CD4-positive, alpha-beta T cell treated with Interleukin-6 at 100 ng/mL for 8 hours (primary cell): ENCODE measurements at places on chromosomes 6 and 20.

DNA sequence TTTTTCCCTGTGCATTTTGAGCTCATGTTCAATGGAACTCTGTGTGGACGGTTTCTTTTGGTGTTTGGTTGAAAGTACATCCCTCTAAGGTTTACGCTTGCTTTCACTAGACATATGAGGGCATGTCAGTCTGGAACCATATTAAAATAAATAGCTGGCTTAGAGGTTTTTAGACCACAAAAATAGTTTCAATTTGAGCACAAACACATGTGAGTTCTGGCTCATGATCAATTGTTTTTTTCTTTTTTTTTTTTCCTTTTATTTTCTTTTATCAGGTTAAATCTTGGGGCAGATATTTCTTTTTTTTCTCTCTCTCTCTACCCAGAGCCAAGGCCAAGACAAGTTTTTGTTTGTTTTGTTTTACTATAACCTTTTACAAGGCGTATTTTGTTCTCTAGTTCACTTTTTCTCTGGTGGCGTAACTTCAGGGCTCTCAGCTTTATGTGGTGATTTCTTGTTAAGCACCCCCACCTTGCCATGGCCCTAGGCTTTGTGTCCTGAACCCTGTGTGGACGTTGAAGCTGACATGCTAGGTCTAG, 92.9 kb downstream of the SHLD1 start:
- DNase-seq: no peak

- no peak for DNase-seq
Observed at GRCh38 chr6:91566467-91566866, 979.6 kb upstream of the MAP3K7 start.

- peak; percentile 22 for DNase-seq
Observed at GRCh38 chr20:37990571-37991151, 42.6 kb downstream of the TTI1 start.

DNA sequence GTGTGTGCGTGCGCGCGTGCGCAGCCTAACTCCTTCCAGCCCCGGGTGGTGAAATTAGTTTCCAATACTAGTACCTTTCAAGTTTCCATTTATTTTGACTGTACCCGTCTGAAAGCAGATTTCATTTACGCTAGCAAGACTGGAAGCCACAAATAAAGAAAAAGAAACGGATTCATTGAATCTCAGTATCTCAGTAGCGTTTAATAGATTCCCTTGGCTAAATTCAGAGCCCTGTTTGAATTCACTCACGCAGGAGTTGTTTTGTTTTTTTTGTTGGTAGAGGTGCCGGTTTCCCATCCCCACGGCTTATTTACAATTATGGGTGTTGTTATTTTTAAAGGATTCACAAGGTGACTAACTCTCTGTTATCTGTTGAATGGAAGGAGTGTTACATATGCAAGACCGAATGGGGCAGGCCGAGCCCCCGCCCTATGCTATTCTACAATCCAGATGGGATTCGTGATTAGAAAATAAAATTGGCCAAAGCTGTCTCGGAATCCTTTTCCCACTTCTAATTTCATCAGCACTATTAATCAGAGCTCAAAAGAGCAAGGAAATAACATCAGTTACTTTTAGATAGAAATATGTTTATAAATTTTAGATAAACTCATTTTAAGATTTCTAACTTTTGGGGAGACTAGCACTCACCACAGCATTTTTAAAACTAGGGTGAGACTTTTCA, 2.3 kb upstream of the INSM1 start:
- DNase-seq: no peak

DNA sequence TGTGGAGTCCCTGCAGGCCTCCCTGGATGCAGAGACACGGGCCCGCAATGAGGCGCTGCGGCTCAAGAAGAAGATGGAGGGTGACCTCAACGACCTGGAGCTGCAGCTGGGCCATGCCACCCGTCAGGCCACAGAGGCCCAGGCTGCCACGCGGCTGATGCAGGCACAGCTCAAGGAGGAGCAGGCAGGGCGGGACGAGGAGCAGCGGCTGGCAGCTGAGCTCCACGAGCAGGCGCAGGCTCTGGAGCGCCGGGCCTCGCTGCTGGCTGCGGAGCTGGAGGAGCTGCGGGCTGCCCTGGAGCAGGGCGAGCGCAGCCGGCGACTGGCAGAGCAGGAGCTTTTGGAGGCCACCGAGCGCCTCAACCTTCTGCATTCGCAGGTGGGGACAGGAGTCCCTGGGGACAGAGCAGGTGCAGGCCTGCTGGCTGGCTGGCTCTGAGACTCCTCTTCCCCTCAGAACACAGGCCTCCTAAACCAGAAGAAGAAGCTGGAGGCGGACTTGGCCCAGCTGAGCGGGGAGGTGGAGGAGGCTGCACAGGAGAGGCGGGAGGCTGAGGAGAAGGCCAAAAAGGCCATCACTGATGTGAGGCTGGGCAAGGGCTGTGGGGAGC, 44.7 kb downstream of the MYH7B start:
- DNase-seq: no peak

DNA sequence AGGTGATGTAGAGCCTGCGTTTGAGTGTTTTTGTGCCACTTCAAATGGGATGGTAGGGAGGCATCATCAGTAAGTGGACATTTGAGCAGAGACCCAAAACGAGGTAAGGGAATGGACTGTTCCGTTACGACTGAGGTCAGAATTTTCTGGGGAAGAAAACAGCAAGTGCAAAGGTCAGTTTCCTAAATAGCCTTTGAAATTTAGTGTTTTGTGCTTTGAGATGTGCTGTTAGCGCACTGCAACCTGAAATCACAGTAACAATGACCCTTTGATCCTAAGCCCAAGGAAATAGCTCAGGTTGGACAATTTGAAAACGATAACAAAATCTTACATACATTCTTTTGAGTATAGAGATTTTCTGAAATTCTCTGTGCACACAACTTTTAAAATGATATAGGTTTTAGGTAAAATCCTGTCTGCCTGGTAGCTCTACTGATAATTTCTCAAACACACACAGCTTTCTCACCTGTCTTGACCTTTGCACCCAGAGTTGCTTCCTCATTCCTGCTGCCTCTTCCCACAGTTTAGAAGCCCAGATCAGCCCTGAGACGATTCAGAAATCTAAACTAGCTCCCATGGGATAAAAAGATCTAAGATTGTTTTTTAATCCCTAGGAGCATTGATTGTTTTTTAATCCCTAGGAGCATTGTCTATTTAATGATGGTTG, 22.1 kb downstream of the DCBLD1 start:
- no peak for DNase-seq

DNA sequence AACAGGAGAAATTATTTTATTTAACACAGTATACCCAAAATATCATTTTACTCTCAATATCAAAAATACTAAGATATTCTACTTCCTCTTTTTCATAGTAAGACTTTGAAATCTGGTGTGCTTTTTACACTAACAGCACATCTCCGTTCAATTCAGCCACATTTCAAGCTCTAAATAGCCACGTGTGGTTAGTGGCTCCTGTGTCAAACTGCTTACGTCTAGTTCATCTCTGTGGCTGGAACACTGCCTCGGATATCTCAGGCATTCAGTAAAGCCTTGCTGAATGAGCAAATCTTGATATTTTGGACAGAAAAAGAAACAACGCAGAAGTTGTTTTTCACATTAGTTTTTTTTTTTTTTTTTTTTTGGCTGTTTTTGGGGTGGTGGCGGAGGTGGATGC, 136.1 kb downstream of the EYA4 start:
- DNase-seq: no peak

GRCh38 chr6:155039618-155040017, 44.5 kb downstream of the TIAM2 start:
- no peak for DNase-seq

DNA sequence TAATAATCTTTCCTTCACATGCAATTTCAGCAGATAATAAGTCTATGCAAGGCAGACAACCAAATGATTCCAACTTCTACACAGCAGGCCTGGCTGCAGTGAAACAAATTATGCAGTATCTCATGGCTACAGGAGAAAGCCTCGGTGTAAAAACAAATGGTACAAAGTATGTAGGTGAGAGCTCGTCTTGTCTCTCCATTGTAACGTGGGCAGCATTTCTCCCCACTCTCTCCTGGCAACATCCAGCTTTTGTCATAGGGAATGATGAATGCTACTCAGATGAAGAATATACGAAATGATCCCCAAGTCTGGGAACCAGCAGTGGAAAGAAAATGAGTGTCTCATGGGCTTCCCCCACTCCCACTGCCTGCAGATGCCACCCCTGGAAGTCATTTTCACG, 32.4 kb downstream of the FYN start:
- DNase-seq: no peak

GRCh38 chr20:62522748-62523396, 47.1 kb upstream of the GATA5 start:
- no peak for DNase-seq

DNA sequence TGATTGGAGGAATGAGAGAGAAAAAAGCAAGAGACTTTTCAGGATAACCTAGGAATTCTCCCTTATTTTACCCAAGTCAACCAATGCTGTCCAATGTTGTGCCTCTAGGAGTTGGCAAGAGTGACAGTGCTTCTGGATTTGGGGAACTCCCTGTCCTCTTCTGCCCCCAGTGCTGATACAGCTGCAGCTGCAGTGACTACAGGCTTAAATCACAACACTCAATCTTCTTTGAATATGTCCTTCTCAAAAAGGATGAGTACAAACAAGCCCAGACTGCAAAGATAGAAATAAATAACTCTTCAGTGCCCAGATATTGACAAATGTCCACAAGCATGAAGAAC, 141.0 kb upstream of the COL21A1 start:
- DNase-seq: no peak

DNA sequence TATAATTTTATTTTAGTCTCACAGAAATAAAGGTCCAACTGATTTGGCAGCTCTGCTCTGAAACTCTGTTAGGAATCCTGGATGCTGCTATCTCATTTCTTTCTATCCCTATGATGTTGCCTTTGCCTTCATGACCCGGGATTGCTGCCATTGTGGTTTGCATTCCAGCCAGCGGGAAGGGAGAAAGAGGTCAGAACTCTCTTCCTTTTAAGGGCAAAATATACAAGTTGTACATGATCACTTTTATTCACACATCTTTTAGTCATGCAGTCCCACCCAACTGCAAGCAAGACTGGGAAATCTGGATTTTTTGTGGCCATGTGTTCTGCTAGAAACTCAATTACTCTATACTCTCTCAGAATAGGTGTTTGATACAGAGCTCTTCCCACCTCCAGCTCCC, 263.1 kb upstream of the ZFP64 start:
- no peak for DNase-seq

DNA sequence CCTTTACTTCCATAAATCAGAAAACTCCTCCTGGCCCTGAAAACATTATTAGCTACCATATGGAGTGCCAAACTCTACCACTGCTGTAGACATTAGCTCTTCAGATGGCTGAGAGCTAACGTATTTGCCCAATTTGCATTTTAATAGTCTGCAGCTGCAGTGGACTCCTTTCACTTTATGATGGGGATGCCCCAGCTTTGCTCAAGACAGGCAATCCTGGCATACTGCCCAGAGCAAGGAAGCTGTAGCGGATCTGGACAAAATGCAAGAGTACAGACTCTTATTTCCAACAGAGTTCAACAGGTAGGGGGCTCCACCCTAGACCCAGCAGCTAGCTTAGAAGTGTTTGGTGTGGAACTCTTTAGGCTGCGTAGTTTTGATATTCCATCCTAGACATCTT, 246.7 kb downstream of the FOXC1 start:
- DNase-seq: no peak

GRCh38 chr6:145349950-145350510, 385.3 kb downstream of the EPM2A start:
- DNase-seq: no peak

- DNase-seq: no peak
Observed at GRCh38 chr6:128657181-128657580, 136.8 kb upstream of the PTPRK start.

DNA sequence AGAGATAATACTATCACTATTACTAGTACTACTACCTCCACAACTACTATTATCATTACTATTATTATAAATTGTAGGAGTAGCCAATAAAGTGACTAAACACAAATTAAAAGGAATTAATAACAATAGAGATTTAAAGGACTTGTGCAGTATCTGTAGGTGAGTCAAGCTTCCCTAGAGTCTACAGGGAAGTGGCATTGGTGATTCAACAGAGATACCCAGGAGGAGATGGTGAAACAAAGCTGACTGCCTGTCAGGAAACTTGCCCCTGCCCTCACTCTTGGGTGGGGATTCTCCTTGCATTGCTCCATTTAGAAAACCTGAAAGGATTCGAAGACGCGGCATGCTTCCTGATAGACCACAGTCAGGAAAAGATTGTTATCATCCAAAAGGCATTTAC, 23.3 kb upstream of the BCLAF1 start:
- DNase-seq: no peak

DNA sequence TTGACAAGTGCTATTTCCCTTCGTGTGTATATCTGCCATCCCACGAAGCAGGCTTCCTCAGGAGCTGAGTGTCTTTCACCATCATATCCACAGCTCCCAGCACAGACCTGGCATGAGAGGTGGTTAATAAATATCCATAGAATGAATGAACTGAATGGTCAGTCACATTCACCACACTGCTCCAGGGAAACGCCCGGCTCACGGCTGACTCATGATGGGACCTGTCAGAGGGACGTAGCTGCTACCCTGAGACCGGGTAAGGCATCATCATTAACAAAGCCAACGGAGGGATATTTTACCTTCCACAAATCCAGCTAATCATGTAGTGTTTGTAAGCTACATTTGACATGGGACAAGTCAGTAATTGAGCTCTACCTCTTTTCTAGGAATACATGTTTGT, 12.5 kb downstream of the AGPAT4 start:
- DNase-seq: no peak

GRCh38 chr20:45096781-45097180, 4.1 kb downstream of the KCNS1 start:
- no peak for DNase-seq
